ENCODE measurements at places on chromosomes 12 and 14.

GRCh38 chr12:26721800-26722199 is 111.2 kb downstream of the ITPR2 start:
- no peak for DNase-seq

- no peak for DNase-seq
Observed at GRCh38 chr12:57772429-57773322, at the start of gene EEF1AKMT3. Gene EEF1AKMT3, plus strand, starts transcription at chr12:57772614. Its CDS starts 111 bp downstream, at chr12:57772725.

GRCh38 chr14:99277530-99277929 is 5.5 kb upstream of the BCL11B start:
- no peak for DNase-seq

GRCh38 chr12:51240971-51241370 is 2.3 kb downstream of the DAZAP2 start:
- no peak for DNase-seq

GRCh38 chr12:9869307-9870161 is at the start of gene CLEC2B:
Gene CLEC2B, minus strand, starts transcription at chr12:9869354.
- no peak for DNase-seq

DNA sequence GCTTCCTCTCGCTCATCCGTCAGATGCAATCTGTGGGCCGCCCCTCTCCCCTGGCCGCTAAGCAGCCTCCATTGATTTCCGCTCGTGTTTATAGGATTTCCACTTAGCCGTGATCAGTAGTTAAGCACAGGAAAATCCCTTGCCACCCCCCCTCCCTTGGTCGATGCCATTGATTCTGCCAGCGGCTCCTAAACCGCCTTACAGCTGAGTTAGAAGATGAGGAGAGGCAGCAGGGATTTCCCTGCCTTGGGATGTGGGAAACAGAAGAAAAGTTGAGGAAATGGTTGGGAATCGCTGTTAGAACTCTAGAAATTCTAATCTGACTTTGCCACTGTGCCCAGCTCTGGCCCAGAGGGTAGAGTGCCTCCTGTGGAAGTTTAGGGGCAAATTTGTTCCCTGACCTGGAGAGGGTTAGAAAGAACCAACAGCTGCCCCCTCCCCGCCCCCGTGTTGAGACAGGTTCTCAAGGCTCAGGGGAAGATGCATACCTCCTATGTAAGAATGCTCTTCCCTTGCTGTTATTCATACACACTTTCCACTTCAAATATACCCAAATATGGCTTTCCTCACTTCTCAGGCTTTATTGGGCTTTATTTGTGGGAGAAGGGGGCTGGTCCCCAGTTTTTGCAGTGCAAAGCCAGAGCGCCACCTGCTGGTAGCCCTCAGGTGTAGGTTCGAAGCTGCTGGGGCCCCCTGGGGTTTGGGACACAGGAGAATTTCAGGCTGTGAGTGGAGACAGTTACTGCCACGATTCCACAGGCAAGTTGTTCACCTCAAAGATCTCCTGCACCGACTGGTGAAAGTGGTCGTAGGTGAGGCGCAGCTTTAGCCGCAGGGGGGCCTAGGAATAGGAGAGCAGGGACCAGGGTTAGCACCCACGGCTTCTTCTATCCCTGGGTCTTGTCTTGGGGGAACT is 3.2 kb downstream of the THTPA start:
- DNase-seq: peak; percentile 59

GRCh38 chr12:86670986-86671385 is 414.8 kb upstream of the MGAT4C start:
- no peak for DNase-seq

DNA sequence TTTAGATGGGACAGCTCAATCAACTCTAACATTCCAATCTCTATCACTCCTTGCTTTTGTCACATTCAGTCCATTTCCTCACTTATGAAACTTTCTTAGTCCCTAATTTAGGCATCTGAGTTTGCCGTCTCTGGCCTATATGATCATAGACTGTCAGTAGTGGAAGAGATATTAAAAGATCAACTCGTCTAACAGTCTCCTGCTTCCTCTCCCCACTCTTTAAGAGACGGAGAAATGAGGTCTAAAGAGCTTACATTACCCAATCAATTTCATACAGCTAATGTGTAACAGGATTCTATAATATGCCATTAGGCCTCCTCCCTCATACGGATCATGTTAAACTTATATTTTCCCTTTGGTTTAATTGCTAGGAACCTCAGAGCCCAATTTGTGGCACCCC is 6.5 kb upstream of the ATP23 start:
- no peak for DNase-seq

- no peak for DNase-seq
Observed at GRCh38 chr12:26264215-26264838, 69.0 kb downstream of the SSPN start.

GRCh38 chr12:110907583-110907982 is 12.8 kb downstream of the MYL2 start:
- DNase-seq: no peak

Measured in T-helper 1 cell (primary cell).